Head of caudate nucleus (tissue), 42 donors: ENCODE measurements at places on chromosomes 1 and 21.
A peak's percentile ranks its signal among the peaks of the same experiment; 100 is the strongest.

GRCh38 chr1:189269011-189269410 is 1208.7 kb downstream of the BRINP3 start:
- DNase-seq = no peak

DNA sequence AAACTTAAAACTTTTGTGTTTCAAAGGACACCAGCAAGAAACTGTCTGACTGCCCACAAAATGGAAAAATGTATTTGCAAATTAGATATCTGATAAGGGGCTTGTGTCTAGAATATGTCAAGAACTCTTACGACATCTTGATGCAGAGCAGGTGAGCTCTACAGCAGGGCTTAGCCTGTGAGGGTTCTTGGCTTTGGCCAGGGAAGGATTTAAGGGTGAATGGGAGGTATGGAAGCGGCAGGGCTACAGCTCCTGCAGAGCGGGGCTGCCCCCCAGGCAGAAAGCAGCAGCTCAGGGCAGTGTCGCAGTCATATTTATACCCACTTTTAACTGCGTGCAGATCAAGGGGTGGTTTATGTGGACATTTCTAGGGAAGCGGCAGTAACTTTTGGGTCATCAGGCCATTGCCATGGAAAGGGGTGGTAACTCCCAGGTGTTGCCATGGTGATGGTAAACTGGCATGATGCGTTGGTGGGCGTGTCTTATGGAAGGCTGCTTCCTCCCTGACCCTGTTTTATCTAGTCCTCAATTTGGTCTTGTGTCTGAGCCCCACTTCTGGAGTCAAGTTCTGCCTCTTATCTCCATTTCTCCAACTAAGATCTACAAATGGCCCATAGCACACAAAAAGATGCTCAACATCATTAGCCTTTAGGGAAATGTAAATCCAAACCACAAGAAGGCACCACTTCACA is 23.2 kb downstream of the MORN1 start:
- DNase-seq = no peak

- DNase-seq = no peak
Observed at GRCh38 chr21:29166323-29166722, 35.9 kb downstream of the MAP3K7CL start.

DNA sequence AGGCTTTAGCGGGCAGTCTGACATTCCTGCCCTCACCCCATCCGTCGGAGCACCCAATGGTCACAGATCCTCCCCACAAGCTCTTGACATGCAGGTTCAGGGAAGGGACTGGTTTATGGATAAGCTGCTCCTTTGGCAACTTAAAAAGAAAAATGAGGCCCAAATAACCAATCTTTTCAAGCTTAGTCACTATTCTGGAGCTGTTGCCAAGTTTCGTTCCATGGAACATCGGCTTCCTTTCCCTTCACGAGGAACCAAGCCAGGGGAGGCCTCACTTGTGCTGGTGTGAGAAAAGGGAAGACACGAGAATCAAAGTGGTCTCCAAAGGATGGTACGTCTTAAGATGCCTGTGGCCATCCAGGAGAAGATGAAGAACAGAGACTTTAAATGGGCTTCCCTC is 46.1 kb upstream of the LPAR3 start:
- DNase-seq = no peak

GRCh38 chr1:19410393-19410792 is 74.9 kb downstream of the CAPZB start:
- no peak for DNase-seq

GRCh38 chr1:78121710-78122109 is 75.9 kb downstream of the GIPC2 start:
- no peak for DNase-seq

DNA sequence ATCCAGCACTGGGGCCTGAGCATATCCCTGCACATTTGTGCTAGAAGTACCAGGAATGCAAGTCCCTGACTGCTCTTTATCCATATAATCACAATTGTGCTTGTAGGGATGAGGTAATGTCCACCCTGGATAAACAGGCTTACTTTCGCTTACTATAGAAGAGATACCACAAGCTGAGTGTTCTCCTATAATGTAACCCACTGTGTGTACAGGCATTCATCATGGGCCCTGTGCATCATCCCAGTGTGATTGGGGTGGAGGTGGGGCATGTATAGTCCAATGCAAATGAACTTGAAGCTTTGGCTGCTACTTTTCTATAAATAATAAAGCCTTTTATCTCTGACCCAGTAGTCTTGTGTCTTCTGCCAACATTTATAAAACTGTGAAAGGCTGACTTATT is 69.3 kb downstream of the MAN1A2 start:
- no peak for DNase-seq

DNA sequence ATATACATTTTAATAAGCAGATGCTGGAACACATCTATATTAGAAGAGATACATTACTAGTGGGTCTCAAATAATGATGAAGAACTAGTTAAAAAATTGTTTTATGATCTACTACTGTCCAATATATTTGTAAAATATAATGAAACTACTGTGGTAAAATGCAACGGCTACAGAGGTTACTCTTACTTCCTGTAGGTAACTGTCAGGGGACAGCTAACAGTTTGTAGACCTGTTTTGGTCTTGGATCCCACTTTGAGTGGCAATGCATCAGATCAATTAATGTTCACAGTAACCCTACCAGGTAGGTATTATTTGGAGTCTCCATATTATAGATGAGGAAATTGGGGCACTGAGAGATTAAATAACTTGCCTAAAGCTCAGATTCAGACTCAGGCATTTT is 26.7 kb upstream of the MYSM1 start:
- DNase-seq = no peak

- no peak for DNase-seq
Observed at GRCh38 chr21:24225431-24225830, 1381.8 kb downstream of the MRPL39 start.

DNA sequence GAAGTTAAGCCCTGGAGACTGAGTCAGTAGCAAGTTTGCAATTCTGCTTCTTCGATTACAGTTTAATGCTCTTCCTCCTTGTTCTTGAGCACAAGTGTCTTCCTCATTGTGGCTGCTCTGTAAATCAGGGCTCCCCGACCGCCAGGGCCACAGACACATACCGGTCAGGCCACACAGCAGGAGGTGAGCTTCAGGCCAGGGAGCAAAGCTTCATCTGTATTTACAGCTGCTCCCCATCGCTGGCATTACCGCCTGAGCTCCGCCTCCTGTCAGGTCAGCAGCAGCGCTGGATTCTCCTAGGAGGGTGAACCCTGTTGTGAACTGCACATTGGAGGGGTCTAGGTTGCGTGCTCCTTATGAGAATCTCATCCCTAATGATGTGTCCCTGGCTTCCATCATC is 1.7 kb upstream of the TRAPPC10 start:
- no peak for DNase-seq

DNA sequence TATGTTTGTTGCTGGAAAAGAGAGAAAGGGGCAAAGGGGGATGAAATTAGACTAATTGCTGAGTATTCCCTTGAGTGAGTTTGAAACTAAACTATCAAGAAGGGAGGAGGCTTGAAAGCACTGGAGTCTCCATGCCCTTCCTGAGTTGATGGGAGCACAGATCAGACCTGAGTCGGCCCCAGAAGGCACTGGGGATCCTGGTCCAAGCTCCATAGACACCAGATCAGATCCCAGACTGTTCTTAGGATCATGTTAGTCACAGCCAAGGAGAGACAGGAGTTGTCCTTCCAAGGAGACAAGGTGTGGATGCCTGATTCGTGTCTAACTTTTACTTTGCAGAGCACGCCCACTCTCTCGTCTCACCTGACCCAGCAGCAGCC is 152.3 kb downstream of the NR5A2 start:
- DNase-seq = no peak

DNA sequence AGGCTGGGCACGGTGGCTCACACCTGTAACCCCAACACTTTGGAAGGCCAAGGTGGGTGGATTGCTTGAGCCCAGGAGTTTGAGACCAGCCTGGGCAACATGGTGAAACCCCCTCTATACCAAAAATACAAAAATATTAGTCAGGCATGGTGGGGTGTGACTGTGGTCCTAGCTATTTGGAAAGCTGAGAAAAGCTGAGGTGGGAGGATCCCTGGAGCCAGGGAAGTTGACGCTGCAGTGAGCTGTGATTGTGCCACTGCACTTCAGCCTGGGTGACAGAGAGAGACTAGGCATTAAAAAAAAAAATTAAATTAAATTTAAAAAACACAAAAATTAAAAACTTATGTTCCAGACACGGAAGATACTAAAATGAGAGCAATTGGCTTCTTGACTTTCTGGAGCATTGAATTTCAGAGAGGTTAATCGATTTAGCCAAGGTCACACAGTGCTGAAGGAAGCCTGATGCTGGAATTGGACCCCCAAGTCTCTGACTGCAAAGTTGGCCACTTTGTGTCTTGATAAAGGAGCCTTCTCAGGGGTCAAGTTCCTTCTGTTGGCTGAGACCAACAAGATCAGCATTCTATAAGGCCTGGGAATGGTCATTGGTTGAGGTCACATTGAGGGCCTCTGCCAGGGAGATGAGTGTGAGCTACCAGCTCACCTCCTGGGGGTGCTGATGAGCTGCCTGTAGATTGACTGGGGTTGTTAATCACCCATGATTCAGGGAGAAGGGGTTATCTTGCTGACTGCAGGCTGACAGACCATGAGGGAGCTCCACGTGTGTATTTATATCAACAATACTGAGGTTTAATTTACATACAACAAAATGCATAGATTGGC is 54.3 kb downstream of the RPS6KA1 start:
- DNase-seq = no peak

GRCh38 chr1:159123587-159123986 is 47.0 kb upstream of the AIM2 start:
- DNase-seq = no peak

- DNase-seq = no peak
Observed at GRCh38 chr21:19950347-19950746, 1047.9 kb upstream of the NCAM2 start.

DNA sequence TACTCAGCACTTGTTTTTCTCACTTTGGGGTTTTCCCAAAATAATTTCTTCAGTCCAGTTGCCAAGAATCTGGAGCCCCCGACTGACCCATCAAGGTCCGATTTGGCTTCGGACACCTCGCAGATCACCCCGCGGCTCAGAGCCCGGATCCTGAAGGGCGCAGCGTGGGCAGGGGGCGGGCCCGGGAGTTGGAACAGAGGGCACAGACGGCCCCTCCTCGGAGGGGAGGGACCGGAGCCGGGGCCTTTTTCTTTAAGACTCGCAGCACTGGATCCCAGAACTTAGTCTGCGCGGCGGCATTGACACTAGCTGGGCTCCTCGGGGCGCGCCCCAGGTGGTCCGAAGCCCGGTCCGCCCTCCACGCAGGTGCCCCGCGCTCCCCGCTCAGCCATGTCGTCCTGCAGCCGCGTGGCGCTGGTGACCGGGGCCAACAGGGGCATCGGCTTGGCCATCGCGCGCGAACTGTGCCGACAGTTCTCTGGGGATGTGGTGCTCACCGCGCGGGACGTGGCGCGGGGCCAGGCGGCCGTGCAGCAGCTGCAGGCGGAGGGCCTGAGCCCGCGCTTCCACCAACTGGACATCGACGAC is at the start of gene CBR3:
TSS of gene CBR3 (plus strand) at position 277 of the 588 bp plus-strand sequence. CDS start at position 391, 114 bp downstream.
- peak; percentile 72 for DNase-seq

- no peak for DNase-seq
Observed at GRCh38 chr1:160646711-160647328, at the start of gene SLAMF1. SLAMF1 (minus strand) TSS chr1:160647044; CDS start chr1:160646945, 99 bp downstream.

DNA sequence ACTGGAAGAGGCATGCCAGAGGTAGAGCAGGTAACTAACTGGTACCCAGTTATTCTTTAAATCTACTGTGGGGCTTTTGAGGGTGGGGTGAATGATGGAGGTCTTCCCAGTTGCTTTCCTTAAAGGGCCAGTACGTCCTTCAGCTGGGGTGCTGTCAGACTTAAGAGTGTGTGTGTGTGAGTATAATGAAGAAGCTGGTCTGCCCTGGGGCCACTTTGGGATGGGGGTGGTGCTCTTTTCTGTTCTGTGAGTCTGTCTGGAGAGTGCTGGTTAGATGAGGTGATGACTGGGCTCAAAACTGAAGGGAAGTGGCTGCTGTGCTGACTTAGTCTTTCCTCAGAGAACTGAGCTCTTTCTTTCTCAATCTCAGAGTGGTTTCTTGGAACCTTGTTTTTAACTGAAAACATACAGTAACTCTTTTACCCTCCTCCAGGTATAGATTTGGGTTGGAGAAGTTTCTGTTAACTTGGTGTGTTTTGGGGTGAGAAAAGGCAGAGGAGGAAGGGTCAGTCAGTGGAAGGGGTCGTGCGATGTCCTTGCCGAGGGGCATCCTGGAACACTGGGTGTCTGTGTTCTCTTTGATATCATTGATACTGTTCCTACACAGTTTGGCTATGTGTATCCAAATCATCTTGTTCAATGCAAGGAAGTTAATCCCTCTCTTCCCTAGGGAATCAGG is 746 bp downstream of the MACF1 start:
- DNase-seq = no peak

GRCh38 chr1:19156676-19157075 is 53.4 kb downstream of the UBR4 start:
- DNase-seq = peak; percentile 10

DNA sequence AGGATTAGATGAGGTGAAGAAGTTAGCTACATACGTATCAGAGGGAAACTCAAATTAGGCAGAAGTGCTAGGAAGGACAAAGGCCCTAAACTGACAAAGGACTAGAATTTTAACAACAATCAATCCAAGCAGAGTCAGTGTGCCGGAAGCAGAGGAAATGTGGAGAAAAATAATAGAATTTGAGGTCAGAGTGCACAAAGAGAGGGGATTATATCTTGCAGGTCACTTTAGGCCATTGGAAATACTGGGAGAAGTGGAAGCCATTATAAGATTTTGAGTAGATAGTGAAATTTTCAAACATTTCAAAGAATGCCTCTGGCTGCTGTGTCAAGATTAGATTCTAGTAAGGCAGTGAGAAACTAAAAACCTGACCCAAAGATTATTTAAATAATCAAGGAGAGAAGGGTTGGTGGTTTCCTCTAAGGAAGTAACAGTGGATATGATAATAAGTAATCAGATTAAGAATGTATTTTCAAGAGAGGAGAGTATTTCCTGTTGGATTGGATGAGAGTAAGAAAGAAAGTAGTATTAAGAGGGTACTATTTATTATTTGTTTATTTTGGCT is 889.2 kb upstream of the NCAM2 start:
- no peak for DNase-seq

DNA sequence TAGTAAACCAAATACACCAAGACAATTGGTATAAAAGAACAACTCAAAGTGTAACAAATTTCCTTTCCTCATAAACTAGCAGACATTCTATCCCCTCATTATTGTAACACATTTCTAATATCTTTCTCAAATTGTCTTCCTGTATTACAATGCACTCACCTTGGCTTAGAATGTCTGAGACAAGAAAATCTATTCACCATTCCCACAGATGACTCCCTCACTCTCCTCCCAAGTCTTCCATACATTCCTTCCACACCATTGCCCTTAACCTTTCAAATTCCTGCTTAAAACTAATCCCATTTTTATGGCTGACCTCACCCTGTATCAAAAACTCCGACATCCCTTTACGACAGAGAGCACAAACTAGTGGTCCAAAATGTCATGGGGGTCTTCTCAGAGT is 56.0 kb downstream of the LTN1 start:
- DNase-seq = no peak
